ENCODE measurements at places on chromosomes 2 and 18.

DNA sequence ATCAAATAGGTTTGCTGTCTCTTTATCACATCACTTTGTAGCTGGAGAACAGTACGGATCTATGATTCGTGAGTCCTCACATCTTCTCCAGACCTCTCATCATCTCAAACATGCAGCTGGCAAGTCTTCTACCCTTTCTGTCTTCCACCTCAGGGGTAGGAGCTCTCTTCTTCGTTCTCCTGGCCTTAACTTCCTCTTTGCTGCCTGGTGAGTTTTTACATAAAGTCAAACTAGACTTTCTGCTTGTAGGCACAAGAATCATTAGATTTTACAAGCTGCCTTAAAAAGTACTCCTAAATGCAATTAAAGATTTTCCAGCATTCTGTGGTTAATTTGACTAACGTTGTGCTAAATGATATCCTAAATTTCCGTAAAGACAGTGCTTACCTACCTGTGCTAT is 43.7 kb upstream of the TANK start:
- DNase-seq, result no peak

DNA sequence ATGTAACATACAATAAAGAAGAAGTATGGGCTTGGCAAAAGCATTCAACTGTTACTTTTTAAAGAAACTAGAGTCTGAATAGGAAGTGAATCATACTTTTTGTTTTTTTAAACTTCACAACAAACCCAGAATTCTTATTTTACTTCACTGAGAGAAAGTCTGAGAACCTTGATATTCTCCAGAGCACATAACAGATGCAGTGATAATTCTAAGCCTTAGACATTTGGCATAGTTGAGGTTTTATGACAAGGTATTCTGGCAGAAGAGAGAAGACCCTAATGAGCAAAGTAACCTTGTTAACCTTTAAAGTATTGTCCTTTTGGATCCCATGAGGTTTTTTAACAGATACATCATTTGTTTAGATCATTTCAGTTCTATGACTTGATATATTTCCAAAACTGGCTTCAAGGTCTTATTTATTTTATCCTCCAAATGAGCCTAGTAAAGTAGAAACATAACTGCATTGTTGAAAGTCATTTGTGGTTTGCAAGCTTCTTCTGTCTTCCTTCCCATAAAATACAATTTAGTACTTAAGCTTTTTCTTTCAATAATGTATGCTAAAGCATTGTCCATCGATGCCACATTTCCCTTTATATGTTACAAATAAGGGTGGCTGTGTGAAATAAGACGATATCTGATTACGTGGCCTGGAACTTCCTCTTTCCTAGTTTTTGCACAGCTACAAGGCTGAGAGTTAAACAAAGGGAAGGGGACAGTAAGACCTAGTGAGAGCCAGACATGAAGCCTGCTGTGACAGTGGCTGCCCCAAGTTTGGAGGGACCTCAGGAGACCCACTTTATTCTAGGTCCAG is 86.1 kb upstream of the ITPRID2 start:
- DNase-seq, result no peak

- no peak for DNase-seq
These were observed 88.5 kb upstream of the RANBP2 start for GRCh38 chr2:108630567-108631405.

GRCh38 chr18:54389143-54389505 is 31.4 kb downstream of the C18orf54 start:
- DNase-seq, result no peak

DNA sequence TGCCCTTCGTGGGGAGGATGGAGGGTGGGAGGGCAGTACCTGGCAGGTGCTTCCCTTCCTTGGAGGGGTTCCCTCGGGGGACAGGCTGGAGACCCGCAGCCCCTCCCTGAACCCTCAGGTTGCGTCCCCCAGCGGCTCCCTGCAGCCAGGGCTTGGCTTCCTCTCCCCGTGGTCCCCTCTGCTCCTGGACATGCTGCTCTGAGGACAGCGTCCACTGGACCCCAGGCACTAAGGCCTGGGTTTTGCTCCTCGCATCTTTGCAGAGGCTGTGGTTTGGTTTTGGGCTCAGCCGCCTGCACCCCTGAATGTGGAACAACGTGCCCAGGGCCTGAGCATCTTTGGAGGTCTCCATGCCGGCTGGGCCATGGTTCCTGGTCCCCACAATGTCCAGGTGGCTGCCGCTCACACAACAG is 133.5 kb downstream of the PTGR3 start:
- DNase-seq, result no peak

DNA sequence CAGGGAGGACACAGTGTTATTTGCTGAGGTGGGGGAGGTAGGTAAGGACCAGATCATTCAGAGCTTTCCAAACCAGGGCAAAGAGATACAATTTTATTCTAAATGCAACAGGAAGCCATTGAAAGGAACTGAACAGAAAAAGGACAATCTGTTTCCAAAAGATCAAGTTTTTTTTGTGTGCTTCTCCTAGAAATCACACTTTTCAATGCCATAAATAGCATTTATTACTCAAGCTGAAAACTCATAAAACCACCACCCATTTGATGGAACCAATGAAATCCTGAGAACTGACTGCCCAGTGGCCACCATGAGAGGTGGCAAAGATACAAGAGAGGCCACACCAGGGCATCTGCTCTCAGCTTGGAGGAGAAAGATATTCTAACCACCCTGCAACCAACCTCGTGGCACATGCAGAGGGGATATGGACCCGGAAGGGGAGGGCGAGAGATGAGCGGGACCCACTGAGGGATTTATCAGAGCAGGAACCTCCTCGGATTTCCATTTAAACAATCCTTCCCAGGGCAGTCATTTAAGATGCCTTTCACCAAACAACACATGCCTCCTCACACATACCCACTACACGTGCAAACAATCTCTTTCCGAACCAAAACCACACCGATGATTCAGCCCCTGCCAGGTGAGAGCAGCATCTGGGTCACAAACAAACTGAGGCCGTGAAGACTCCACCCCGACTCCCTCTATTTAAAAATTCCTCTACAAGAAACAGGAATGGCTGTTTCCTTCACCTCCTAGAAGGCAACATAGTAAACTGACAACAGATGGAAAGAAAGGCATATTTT is 8.8 kb downstream of the CYB5A start:
- DNase-seq, result no peak

GRCh38 chr18:34122724-34123334 is 101.9 kb downstream of the NOL4 start:
- DNase-seq, result peak; percentile 32

GRCh38 chr2:37892436-37893114 is 32.5 kb upstream of the RMDN2 start:
- no peak for DNase-seq

GRCh38 chr18:50727721-50728471 is 91.9 kb downstream of the MRO start:
- DNase-seq, result no peak

GRCh38 chr2:33134086-33134771 is 187.5 kb downstream of the LTBP1 start:
- DNase-seq, result peak; percentile 28

GRCh38 chr2:45494275-45494977 is 116.6 kb downstream of the SRBD1 start:
- DNase-seq, result peak; percentile 21

DNA sequence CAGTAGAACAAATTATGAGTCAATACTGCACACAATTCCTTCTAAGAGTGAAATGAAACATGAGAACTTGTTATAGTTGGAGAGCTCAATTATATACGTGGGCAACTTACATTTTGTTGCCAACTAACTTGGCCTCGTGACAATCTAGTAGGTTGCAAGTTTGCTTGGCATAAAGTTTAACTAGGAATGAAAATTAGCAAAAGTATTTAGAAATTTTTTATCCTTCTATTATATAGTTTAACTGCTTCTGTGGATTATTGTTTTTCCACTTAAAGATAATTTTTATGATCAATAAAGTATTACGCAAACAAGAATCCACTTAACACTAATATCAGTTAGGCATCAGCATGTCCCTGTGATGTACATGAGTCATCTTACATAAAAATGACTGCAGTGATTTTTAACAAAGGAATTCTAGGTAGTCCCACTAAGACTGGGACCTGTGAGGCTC is 41.1 kb downstream of the FAM124B start:
- DNase-seq, result no peak
